ENCODE measurements at places on chromosomes 1 and 21.

DNA sequence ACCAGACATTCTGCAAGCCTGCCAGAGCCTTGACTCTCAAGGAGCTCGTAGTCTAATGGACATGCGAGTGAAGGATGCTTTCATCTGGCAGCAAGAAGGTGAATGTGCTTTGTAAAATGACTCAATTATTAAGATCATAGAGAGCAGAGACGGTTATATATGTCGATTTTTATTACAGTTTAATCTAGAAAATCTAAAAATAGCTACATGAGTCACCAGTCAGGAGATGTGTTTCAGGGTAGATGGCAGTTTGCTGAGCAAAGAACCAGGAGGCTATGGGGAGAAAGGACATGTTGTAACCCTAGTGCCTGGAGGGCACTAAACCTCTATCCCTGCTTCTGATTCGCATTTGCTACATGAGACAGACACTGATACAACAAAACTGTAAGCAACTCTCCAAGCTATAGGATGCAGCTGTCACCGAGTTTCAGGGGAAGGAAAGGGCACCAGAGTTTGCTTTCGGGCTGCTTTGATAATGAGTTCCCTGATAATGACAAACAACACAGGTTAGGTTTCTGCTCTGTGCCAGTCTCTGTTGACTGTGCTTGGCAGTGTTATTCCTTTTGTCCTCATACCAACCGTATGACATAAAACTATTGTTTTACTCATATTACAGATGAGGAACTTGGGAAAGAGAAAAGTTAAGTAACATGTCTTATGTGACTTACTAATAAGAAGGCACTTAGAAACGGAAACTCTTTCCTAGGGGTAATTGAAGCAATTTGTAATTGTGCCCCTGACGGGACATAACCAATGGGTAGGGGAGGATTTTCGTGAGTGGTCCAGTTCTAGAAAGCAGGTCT, 43.2 kb downstream of the C1orf198 start:
- DNase-seq, result no peak

- no peak for DNase-seq
Observed at GRCh38 chr1:80779275-80779674, 1021.5 kb upstream of the ADGRL2 start.

DNA sequence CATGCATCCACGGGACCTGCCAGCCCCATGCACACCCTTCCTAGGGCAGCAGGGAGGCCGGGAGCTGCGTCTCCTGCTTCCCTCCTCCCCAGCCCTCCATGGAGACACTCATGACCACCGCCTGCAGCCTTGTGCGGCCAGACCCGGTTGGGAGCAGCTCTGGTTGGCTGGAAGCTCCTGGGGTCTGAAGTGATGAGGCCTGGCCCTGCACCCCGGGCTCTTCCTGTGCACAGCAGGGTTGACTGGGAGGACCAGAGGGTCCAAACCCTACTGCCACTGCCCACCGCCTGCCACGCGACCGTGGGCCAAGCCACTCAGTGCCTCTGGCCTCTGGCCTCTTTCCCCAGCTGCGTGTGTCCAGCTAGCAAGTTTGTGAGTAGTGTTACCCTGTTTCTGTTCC, 111.1 kb upstream of the COL6A1 start:
- no peak for DNase-seq

DNA sequence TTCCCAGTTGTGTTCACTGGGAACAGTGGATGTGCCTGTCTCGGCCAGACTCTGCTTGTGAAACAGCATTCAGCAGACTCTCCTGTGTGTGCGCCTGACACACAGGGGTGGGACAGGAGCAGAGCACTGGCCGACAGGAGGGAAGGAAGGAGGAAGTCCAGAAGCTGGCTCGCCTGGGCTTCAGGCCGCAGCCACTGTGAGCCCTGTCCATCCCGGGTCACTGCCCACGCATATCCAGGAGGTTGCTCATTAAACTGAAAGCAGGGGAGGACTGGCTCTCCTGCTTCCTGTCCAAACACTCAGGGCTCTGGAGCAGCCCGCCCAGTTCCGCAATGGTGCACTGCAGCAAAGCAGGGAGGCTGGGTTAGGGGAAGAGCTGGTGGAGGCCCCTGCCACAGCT, 218.7 kb upstream of the VAMP3 start:
- DNase-seq, result no peak

DNA sequence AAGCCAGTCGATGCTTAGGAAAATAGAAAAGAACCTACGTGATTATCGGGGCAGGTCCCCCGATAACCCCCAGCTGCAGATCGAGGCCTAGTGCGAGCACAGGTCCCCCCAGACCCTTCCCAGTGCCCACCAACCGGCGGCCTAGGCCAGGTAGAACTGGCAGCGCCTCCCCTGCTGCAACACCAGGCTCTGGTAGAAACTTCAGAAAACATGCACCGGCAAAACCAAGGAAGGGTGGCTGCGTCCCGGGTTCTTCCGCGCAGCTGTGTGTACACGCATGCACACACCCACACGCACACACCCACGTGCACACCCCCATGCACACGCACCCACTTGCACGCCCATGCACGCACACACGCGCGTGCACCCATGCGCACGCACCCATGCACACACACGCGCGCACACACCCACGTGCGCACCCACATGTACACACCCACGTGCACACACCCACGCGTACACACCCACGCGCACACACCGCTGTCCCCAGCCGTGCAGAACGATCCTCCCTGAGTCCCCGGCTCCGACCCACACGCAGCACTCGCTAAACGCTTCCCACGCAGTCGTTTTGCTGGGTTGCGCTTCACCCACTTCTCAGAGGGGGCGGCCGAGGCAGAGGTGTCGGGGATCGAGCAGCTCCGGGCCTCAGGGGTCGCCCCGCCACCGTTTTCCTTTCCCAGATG, 5.2 kb downstream of the TSPEAR start:
- DNase-seq, result peak; percentile 32

- DNase-seq, result no peak
Observed at GRCh38 chr1:235782601-235783000, 84.1 kb downstream of the LYST start.

DNA sequence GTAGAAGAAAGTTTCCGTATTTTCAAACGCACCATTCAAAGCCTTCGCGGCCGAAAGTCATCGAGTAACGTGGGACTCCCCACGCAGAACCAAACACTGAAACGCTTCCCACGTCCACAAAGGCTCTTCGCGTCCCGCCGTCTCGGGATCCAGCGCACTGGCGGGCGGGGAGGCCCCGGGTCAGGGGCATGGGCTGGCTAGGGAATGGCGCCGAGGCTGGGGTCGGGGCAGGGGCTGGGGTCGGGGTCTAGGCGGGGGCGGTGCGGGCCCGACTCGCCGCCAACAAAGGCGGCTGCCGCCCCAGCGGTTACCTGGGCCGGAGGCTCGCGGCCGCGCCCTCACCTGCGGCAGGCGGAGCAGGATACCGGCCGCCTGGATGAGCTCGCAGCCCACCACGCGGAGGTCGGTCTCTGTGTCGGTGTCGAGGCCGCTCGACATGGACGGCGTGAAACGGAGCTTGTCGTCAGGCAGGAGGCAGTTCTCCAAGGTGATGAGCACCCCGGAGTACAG, 403 bp downstream of the CCNL2 start:
- DNase-seq, result no peak

Data from GM13976 (cell line).